Hematopoietic multipotent progenitor cell treated with erythropoietin and hydrocortisone succinate and interleukin-3 and kit ligand, for 17 days (in vitro differentiated cells): ENCODE measurements at places on chromosomes 6 and 20.

DNA sequence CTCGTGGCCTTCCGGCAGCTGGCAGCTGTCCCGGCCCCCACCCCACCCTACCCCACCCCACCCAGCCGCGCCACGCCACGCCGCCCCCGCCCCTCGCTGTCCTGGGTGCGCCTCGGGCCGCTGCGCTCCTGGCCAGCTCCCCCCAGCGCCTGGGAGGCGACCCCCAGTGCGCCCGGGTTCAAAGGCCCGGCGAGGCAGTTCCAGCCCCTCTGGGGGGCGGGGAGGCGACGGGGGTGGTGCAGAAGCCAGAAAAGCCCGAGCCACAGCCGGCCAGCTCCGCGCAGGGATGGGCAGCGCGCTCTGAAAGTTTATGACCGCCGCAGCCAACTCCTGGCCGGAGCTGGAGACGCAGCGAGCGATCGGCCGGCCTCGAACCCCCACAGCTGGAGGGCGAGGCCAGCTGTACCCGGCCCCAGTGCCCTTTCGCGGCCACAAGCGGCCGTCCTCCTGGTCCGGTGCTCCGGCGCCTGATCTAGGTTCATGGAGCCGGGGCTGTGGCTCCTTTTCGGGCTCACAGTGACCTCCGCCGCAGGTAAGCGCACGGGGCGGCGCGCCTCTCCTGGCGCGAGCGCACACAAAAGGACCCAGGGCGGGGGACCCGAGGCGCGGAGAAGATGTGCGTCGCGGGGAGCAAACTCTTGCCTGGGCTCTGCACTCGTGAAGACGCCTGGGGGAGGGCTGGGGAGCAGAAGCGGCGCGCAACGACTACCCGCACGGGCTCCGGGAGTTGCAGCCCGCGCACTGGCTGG is at the start of gene EDN3:
Gene EDN3 (plus strand): TSS at position 279 of the 749 bp plus-strand sequence. CDS start 202 bp downstream, at position 481.
- DNase-seq, result no peak

- DNase-seq, result no peak
These were observed 169.8 kb downstream of the ERMARD start for GRCh38 chr6:169921217-169921616.

DNA sequence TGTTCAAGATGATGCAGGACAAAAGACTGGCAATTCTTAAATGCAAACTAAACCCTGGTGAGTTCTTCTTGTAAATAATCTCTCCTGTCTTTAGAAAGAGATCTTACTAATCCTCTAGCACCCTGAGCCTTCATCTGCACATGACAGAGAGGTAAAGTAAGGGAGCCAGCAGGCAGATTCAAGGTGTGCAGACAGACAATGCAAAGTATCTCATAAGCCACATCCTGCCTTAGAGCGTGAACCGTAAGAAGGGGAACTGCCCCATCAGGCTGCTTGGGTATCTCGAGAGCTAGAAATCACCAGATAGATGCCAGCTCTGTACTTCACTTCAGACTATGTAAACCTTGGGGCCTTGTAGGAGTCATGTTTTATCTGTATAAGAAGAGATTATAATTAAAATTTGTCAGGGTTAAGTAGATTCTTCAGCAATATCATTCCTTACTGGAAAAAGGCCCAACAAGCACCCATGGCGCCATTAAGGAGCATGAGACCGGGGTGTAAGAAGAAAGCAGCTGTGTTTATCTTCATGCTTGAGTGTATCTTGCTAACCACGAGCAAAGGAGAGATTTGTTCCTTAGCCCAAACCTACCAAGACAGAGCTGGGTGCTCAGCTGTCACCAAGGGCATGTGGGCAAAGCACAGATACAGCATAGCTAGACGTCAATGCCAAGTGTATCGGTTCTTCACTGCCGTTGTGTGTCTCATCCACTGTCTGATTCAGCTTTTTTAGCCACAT is 24.4 kb downstream of the CNR1 start:
- no peak for DNase-seq

GRCh38 chr6:71279740-71280139 is 8.9 kb upstream of the OGFRL1 start:
- DNase-seq, result no peak

DNA sequence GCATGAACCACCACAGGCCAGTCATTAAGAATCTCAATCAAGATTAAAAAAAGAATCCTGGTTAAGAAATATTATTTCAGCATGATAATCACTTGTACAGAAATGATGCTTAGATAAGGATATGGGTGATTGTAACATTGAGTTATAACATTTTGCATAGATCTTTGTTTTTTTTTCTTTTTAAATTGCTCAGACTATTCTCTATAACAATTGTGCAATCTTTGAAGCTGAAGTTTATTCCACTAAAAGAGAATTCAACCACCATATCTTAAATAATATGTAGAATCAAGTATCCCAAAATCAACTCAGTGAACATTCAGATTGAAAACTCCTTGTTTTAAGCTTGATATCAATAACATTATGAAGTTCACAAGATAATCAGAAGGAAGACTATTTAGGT is 663 bp upstream of the SMIM28 start:
- no peak for DNase-seq

GRCh38 chr20:61263084-61263695 is 11.1 kb downstream of the CDH4 start:
- no peak for DNase-seq

GRCh38 chr6:147135211-147135681 is 69.0 kb upstream of the STXBP5 start:
- no peak for DNase-seq

DNA sequence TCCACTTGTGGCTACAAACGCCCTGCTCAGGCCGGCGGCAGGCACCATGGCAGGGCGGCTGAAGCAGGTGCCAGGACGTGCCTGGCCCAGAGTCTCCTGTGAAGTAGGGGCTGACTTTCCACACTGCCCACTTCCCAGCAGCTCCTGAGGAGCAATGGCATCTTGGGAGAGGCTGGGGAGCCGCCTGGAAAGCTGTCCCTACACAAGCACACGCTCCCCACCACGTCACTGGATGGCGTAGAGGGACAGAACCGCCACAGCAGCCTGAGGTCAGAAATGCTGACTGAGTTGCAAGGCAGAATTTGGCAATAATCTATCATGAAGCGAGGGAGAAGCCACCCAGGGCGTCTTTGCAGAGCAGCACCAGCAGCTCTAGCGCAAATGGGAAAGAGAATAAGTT is 86.3 kb downstream of the NINL start:
- DNase-seq, result no peak

GRCh38 chr20:34547844-34548613 is 10.5 kb upstream of the MAP1LC3A start:
- DNase-seq, result no peak

DNA sequence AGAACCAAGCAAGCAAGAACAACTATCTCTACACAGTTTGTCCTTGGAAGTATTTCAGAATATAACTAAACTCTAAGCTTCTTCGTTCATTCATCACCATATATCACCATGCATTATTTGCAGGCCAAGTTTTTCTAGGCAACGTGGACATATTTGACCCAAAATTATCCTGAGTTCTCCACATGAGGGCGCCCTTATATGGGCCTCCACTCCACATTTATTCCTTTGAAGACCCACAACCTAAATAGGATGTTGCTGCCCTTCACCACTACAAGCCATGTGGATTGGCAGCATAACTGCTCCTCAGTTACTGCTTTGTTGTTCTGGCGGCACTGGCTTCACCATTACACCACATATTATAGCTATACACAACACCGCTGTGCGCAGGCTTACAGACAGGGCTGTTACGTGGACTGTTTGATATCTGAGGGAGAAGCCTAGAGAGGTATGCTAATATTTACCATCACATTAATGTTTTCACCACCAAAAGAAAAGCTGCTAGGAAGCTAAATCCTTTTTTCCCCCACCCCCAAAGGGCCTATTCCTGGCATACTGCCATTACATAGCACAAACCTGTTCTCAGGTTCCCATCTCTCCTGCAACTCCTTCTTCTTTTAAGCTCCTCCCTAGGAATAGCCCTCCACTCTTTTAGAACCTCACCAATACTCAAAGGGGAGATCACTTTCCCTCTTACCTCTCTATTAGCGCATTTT is 411.7 kb downstream of the C6orf118 start:
- DNase-seq, result no peak

GRCh38 chr6:100465701-100466409 is 1.1 kb upstream of the SIM1 start:
- no peak for DNase-seq

GRCh38 chr20:54078296-54078984 is 8.0 kb upstream of the BCAS1 start:
- no peak for DNase-seq

- peak; percentile 51 for DNase-seq
These were observed 665 bp downstream of the FASTKD5 start for GRCh38 chr20:3158968-3159431.

DNA sequence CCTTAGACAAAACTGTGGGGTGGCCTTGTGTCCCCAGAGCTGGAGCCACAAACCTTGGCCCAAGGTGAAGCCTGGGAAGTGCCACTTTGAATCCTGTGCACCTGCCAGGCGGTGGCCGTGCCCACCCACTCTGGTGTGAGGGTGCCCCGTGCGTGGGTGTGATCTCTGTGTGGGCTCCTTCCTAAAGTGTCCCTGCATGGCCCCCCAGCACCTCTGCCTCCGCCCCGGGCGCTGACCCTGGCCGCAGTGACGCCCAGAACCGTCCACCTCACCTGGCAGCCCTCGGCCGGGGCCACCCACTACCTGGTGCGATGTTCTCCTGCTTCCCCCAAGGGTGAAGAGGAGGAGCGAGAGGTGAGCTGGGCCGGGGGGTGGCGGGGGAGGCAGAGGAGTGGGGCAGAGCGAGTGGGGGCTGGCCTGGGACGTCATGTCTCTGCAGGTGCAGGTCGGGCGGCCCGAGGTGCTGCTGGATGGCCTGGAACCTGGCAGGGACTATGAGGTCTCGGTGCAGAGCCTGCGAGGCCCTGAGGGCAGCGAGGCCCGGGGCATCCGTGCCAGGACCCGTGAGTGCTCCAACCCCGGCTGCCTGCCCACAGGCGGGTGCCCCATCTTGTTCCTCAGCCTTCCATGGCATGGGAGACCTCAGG is 18.3 kb downstream of the COL20A1 start:
- no peak for DNase-seq

DNA sequence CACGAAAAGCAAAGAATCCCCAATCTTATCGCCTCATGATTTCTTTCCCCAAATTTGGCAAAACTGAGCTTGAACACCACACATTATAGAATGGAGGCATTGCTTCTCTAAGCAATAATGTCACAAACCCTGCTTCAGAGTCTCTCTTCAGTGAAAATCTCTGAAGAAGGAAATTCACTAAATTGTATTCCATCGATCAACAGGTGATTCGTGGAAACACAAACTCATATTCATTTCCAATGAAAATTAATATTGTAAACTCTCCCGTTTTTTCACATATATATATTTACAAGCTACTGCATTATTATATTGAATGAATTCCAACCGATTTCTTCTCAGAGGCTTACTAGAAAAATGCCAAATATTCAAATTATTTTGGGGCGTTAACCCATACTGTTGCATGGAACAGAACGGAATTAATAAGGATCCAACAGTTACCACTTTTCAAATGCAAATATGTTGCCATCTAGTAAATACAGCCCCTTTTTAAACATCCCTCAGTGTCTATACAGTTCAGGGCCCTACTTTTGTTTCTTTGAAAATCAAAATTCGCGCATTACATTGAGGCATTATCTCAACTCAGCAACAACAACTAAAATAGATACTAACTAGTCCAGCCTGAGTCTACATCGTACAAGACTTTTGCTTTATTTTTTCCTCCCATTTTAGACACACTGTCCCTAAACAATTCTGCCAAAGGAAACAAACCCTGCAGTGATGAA is 1.3 kb downstream of the KIF13A start:
- no peak for DNase-seq

- DNase-seq, result no peak
These were observed 11.0 kb downstream of the ECT2L start for GRCh38 chr6:138806889-138807288.

DNA sequence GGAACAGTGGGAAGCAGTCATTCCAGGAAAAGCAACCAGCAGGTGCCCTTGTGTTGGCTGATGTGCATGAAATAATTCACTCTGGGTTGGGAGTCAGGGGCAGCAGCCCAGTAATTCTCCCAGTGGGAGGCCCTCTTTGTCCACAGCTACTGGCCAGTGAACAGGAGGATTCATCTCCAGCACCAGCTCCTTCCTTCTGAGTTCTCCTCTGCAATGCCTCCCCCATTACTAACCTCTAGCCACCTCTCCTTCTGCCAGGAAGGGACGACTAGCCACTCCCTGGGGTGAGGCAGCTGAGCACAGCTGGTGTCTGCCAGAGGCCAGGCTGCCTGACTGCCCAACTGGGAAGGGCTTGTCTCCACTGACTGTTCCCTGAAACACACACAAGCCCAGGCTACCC is 12.5 kb upstream of the R3HDML start:
- DNase-seq, result no peak

GRCh38 chr6:44925100-44925739 is 402.9 kb upstream of the RUNX2 start:
- DNase-seq, result no peak

- DNase-seq, result no peak
These were observed 317.6 kb upstream of the TSHZ2 start for GRCh38 chr20:52654567-52654966.

DNA sequence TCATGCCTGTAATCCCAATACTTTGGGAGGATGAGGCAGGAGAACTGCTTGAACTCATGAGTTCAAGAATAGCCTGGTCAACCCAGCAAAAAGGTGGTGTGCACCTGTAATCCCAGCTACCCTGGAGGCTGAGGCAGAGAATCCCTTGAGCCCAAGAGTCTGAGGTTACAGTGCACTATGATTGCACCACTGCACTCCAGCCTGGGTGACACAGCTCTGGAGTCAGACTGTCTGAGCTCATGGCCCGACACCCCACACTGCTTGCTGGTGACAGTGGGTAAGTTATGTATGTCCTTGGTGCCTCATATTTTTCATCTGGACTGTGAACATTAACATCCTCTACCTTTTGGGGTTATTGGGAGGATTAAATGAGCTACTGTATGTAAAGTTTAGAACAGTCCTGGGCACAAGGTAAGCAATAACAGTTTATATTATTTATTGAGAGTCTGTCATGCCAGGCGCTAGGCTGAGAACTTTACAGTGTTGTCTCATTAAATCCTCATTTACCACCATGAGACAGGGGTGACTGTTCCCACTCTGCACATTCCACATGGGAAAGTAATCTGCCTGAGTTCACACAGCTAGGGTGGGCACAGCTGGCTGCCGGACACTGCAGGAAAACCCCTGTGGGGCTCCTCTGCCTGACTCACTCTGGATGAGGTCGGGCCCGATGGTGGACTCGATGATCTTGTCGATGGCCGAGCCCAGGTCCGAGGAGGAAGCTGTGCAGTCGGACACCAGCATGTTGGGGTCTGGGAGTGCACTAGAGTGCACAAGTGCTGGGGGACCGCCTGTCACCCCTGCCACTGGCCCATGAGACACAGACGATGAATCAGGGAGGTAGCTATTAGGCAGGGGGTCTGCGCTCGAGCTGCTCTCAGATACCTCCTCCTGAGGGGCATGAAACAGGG is 2.9 kb downstream of the ZNF335 start:
- DNase-seq, result no peak
